Cortex of kidney (tissue), 1 donor: ENCODE measurements at places on chromosomes 16 and 17.

DNA sequence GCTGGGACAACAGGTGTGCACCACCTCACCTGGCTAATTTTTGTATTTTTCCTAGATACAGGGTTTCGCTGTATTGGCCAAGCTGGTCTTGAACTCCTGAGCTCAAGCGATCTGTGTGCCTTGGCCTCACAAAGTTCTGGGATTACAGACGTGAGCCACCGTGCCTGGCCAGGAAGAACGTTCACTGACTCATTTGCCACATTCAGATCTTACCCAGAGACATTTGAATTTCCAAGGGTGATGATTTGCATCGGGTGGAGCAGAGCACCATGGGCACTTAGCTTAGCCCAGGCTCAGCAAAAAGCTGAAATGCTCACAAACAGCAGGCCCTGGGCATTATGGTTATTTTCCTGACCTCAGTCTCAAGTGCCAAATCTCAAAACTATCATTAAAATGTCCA lies 14.5 kb upstream of the ADORA2B start:
- DNase-seq: no peak

DNA sequence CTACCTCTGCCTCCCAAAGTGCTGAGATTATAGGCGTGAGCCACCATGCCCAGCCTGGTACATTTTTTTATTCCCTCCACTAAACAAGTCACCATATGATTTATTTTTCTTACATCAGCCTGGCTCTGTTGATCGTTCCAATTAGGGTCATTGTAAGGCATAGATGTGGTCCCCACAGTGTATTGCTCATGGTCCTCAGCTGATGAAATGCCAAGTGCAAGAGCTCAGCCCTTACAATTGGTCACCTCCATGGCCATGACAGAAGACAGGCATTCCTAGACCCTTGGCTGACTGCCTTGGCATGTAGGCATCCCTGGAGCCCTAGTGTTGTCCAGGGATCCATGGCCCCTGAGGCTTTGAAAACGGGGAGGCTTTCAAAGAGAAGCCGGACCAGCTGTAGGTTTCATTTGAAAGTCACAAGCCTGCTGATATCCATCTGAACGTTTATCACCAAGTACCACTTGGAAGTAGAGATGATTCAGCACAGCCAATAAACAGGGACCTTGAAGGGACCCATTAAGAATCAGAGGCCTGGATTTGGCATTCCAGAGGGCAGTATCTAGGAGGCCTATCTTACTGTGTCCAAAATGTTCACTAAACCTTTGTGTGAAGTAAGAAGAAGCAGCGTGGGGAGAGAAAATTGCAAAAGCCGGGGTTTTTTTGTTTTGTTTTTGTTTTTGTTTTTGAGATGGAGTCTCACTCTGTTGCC lies 20.6 kb upstream of the PRKCA start:
- DNase-seq: no peak

GRCh38 chr17:33560871-33561270 lies 267.8 kb upstream of the ASIC2 start:
- no peak for DNase-seq

GRCh38 chr17:3981455-3981854 lies 17.2 kb upstream of the ATP2A3 start:
- no peak for DNase-seq

- no peak for DNase-seq
Observed at GRCh38 chr17:80955671-80956280, 35.9 kb upstream of the CHMP6 start.

DNA sequence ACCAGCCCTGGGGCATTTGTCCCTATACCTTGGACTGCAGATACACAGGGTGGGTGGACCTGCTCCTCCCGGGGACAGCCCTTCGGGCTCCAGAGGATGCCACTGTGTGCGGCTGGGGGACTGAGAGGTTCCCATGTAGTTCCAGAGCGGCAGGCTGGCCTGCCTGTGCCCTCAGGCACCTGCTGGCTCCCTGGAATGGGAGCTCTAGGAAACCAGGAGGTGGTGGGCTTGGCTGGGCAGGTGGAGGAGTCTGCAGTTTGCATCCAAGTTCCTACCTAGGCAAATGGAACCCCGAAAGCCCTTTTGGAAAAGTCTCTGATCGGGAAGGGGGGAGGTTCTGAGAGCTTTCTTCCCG lies 982 bp downstream of the DBNDD1 start:
- DNase-seq: no peak

GRCh38 chr17:44122816-44123355 lies 555 bp downstream of the HDAC5 start:
- DNase-seq: no peak

- DNase-seq: no peak
Observed at GRCh38 chr16:30521873-30522641, 4.3 kb downstream of the ZNF768 start.

GRCh38 chr16:10541366-10541765 lies 39.0 kb downstream of the EMP2 start:
- no peak for DNase-seq

DNA sequence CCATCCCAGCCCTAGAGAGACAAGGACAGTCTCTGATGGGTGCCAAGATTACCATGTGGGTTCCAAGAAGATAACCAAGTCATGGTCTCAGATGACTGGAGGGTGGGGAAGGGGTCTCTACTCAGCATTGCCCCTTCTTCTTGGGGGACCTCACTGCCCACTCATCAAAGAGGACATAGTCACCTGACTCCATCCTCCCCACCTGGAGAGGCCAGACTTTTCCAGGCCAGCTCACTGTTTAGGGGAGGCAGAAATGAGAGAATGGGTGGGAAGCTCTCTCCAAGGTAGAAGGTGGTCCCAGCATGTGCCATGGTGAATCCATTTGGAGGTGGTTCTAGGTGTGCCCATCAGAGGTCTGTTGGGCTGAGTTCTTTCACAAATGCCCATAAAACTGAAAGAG lies 20.7 kb upstream of the IL21R start:
- no peak for DNase-seq

- DNase-seq: no peak
Observed at GRCh38 chr17:7203391-7203790, 16.2 kb downstream of the DLG4 start.

DNA sequence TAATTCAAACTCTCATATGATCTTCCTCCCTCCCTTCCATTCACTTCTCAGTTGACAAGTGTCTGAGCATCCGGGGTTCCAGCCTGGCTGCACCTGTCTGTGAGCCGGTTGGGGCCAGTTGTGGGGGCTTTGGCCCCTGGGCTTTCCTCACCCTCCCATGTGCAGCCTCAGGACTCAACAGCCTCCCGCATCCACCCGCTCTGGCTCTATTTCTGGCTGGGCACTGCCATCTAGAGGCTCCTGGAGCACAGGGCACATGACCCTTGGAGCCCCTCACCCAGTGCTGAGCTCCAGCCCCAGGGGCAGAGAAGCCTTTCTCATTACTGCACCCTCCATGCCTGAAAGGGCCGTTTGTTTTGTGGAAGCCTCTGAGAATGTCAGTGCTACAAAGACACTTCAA lies 43.3 kb downstream of the HAPSTR1 start:
- no peak for DNase-seq

GRCh38 chr17:45940826-45941225 lies 46.5 kb downstream of the MAPT start:
- DNase-seq: no peak

DNA sequence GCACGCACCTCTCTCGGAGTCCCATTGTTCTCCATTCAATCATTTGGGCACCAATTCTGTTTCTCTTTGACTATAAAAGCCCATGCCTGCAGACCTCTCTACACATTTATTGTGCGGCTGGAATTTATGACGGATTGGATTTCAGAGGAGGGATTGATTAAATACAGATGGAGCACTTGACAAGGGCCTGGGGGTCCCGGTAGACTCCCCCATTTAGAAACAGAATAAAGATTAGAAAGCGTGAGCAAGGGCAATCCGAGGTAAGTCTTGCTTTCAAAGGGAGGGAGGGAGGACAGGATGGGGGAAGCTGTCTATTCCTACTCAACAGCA lies 15.1 kb upstream of the PITPNM3 start:
- no peak for DNase-seq

DNA sequence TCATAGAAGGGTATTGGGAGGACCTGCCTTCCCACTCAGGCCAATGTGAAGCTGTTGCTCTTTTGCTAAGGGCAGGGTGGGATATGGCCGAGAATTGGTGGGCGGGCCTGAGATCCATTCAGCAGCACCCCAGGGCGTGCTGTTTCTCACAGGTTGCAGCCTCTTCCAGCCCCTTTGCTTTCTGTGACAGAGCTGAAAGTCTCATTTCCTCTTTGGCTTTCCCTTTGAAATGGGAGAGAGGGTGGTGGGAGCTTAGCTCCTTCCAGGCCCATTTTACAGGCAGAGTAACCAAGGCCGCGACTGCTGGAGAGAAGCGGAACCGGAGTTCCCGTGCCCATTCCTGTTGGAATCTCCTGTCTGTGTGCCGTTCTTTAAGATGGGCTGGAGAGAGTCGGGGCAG lies 183.0 kb downstream of the RAB11FIP4 start:
- DNase-seq: no peak

GRCh38 chr17:65085397-65085796 lies 28.9 kb upstream of the GNA13 start:
- no peak for DNase-seq

DNA sequence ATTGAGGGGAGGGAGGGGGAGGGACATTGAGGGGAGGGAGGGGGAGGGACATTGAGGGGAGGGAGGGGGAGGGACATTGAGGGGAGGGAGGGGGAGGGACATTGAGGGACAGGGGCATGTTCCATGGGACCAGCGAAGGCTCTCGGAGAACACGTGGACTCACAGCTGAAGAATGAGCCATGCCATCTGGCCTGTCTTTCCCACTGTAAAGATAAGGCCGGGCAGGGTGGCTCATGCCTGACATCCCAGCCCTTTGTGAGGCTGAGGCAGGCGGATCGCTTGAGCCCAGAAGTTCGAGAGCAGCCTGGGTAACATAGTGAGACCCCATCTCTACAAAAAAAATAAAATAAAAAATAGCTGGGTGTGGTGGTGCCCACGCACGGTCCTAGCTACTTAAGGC lies 32.5 kb downstream of the RPH3AL start:
- no peak for DNase-seq

GRCh38 chr17:59643159-59644140 lies 23.8 kb downstream of the CLTC start:
- DNase-seq: no peak

DNA sequence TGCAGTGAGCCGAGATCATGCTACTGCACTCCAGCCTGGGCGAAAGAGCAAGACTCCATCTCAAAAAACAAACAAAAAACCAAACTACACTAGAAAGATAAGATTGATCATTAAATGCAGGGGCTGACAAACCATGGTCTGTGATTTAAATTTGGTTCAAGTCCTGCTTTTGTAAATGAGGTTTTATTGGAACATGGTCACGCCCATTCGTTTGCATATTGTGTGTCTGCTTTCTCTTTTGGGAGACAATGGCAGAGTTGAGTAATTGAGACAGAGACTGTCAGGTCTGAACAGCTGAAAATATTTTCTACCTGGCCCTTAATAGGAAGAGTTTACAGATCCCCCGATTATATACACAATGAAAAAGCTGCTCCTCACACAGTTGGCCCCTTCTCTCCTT lies 235.5 kb upstream of the EEF2KMT start:
- DNase-seq: no peak

DNA sequence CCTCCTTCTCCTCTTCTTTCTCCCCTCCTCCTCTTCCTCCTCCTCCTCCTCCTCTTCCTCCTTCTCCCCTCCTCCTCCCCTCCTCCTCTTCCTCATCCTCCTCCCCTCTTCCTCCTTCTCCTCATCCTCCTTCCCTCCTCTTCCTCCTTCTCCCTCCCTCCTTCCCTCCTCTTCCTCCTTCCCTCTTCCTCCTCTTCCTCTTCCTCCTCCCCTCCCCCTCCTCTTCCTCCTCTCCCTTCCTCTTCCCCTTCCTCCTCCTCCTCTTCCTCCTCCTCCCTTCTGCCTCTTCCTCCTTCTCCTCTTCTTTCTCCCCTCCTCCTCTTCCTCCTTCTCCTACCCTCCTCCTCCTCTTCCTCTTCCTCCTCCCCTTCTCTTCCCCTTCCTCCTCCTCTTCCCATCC lies 5.1 kb upstream of the PITPNM3 start:
- no peak for DNase-seq

DNA sequence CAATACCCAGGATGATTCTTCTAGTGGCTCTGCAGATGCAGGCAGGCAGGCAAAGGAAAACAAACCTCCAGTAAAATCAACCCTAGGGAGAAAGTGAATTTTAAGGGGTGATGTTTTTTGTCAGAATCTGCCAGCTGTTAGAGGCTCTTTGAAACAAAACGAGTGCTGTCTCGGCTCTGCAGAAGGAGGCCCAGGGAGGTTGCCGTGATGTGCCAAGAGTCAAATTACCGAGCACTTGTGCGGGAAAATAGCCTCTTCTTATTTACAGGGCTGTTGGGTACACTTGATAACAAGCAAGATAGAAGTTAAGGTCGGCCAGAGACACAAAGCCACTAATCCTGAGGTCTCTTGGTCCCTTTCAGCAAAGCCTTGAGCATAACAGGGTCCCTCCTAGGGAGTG lies 68.9 kb upstream of the EEF2KMT start:
- DNase-seq: no peak

GRCh38 chr16:3915426-3916260 lies 35.1 kb upstream of the CREBBP start:
- DNase-seq: no peak
